CD4-positive, alpha-beta memory T cell (primary cell): ENCODE measurements at places on chromosomes 4 and X.
A peak's percentile ranks its signal among the peaks of the same experiment; 100 is the strongest.

- no peak for DNase-seq
These were observed 646 bp upstream of the FAM3A start for GRCh38 chrX:154516656-154517100.

GRCh38 chr4:89562746-89563145 is 255.1 kb upstream of the GPRIN3 start:
- DNase-seq: no peak

DNA sequence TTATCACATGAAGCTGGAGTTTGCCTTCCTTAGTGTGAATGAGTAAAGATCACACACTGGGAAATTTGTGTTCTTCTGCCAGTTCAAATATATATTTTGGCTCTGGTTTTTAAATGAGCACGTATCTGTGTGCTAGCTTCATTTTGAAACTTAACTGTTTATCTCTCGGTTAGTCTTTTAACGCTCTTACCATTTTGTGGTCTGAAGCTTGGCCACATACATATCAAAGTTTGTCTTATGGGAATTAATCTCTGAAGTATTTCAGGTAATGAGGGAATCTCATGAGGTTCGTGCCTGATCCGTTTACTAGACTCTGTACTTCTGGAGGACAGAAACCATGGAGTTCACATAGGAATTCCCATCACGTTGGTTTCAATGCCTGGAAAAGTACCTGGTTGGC is 13.8 kb downstream of the ATP10D start:
- no peak for DNase-seq

- no peak for DNase-seq
These were observed 10.6 kb upstream of the INTS6L start for GRCh38 chrX:135509885-135510284.

DNA sequence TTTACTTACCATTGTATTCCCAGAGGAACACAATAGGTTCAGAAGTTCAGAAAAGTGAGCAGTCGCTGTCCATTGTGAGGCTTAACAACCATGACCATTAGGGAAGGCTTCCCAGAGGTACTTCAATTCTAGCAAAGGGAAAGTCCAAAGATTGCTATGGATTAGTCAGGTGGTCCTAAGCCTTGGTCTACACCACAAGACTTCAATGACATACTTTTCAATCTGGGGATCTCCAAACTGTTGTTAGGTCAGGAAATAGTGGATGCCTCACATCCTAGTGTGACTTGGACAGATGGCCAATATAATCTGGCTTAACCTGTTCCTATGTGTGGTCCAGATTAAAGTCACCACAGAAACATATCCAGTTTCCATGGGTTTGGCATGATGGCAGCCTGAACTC is 118.0 kb downstream of the SPCS3 start:
- no peak for DNase-seq

GRCh38 chr4:1491328-1492141 is 85.3 kb upstream of the NKX1-1 start:
- DNase-seq: no peak

DNA sequence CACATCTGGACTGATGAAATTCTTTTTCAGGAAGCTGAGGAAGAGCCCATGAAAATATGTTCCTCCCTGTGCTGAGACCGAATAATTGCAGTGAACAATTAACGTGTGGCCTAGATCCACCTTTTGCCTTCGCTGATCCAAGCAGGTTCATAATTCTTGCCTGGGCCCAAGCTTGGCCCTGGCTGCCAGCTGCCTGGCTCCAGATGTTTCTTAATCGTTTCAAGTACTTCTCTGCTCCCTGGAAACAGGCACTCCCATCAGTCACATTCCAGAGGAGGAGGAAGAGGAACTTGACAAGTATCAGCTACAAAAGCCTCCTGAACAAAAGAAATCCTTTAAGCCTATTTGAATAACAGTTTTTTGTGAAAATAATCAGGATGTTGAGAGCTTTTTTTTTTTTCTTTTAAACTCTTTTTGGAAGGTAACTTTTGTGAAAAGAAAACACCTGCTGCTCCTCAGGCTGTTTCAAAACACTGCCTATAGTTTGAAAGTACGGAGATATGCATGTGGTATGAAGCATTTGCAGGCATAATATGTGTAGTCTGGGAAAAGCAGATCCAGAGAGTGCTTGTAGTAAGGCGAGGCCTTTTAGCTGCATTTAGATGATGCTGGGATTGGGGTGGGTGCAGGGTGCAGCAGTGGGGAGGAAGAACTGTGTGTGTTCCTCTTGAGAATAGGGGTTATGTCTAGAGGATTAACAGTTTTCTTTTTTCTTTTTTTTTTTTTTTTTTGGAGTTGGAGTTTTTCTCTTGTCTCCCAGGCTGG is 154.4 kb downstream of the PTTG2 start:
- no peak for DNase-seq

GRCh38 chr4:124035364-124036041 is 638.9 kb downstream of the SPRY1 start:
- no peak for DNase-seq

DNA sequence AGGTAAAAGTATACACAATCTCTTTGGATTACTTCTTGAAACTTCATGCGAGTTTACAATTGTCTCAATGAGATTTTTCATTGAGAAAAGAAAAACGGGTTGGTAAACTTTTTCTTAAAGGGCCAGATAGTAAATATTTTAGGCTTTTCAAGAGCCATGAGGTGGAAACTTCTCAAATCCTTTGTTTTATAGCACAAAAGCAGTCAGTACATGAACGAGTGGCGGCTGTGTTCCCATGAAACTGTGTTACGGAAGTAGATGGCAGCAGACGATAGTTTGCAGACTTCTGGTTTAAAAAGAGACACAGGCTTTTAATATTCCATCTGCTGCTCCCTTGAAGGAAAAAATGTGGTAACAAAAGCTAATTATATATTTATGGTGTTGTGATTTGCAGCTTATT is 332.0 kb downstream of the TENM3 start:
- no peak for DNase-seq

GRCh38 chrX:129777218-129778030 is 2.3 kb upstream of the SASH3 start:
- peak; percentile 82 for DNase-seq

GRCh38 chr4:48138936-48139335 is 4.9 kb upstream of the TXK start:
- DNase-seq: peak; percentile 66

- DNase-seq: no peak
These were observed 23.5 kb downstream of the INTS6L start for GRCh38 chrX:135543924-135544323.

GRCh38 chr4:8200302-8200975 is 1.3 kb downstream of the SH3TC1 start:
- DNase-seq: peak; percentile 67

DNA sequence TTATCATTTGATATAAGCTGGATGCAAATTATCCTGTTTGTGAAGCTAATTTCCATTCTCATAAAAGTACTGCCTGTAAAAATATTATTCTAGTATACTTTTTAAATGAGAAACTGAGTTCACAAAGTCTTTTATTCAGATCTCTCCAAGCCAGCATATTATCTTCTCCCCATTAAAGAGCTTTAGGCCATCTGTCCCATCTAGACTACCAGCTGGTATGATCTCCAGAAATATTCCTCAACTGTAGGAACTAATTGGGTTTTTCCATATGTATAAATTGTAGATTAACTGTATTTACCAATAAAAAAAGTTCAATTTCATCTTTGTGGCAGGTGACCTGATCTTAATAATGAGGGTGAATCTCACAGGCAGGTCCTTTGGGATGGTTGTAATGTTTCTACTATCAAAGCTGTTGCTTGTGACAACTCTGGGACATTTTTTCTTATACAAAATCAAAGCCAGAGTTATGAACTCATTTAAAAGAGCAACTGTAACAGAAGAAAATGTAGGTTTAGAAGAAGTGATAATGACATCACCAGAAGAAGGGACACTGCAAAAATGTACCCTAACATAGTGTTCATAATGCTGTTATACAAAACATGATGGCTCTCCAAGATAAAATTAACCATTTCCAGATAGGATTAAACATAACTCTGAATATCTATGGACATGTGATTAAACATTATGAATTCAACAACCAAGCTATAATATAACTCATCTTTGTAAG is 132.8 kb downstream of the KCNIP4 start:
- no peak for DNase-seq

DNA sequence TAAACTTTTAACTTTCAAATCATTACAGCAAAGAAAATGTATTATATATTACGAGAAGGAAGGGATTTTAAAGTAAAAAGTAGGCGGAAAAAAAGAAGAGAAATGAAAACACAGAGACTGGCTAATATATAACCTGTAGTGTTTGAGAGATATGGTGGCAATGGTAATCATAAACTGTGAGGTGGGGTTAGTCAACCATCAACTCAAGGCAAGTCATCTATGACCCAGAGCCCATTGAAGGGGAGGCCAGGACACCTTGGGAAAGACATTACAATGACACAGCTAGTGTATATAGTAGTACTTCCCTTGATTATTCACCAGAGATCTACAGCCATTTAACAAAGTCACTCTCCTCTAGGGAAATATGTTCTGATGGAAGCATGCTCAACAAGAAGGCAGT is 423.9 kb upstream of the PITX2 start:
- DNase-seq: no peak

DNA sequence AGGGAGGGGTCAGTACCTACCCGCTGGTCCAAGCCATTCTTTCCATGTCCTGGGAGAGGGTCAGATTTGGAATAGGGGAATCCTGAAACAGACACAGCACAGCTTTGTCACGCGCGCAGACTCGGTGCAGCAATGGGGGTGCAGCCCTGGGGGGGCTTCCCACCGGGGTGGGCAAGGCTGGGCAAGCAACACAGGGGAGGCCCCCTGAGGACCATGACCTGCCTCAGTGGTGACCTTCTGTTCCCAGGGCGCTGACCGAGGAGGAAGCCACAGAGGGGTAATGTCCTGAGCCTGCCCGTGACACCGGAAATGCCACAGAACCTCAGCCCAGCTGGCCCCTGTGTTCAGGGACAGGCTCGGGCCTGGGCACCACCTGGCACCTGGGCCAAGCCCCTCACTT is 53.2 kb upstream of the AFAP1 start:
- DNase-seq: no peak

- no peak for DNase-seq
These were observed 15.6 kb upstream of the NAT8L start for GRCh38 chr4:2043396-2044118.

- no peak for DNase-seq
These were observed 115.9 kb upstream of the RBPJ start for GRCh38 chr4:26204911-26205370.

GRCh38 chrX:83508526-83509253 is 600 bp downstream of the POU3F4 start:
- DNase-seq: no peak

DNA sequence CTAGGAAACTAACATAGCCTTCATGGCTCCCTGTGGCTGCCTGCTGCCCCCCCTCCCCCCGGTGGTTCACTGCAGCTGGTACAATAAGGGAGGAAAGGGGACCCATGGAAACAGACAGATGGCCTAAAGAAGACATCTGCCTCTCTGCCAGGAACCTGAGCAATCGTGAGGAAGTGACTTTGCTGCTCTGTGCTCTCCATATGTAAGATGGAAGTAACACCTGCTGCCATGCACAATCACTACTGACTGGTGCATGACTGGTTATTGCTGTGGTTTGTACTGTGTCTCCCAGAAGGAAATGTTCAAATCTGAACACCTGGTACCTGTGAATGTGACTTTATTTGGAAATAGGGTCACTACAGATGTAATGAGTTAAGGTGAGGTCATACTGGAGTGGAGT is 43.6 kb downstream of the CD99L2 start:
- DNase-seq: no peak

- DNase-seq: no peak
These were observed 60.8 kb upstream of the XAGE1B start for GRCh38 chrX:52577464-52578173.

DNA sequence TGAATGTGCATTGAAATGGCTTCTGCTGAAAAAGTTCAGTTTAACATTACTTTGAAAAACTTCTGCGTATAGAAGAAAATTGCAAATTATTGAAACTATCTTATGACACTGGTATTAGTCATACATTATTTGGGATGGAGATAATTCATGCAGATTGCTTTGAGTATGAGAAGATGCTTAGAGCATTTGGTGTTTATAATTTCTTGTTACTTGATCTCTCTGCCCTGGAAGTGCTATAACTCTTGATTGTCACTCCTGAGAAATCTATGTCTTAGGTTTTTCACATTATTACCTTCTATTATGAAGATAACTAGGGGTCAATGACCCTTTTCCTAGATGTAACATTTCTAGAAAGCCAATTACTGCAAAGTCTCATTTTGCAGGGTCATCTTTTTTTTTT is 36.4 kb downstream of the TMEM131L start:
- no peak for DNase-seq

- DNase-seq: no peak
These were observed 772.9 kb upstream of the TENM3 start for GRCh38 chr4:181470306-181470705.

- peak; percentile 42 for DNase-seq
These were observed 9.4 kb downstream of the UVSSA start for GRCh38 chr4:1356181-1356998.

DNA sequence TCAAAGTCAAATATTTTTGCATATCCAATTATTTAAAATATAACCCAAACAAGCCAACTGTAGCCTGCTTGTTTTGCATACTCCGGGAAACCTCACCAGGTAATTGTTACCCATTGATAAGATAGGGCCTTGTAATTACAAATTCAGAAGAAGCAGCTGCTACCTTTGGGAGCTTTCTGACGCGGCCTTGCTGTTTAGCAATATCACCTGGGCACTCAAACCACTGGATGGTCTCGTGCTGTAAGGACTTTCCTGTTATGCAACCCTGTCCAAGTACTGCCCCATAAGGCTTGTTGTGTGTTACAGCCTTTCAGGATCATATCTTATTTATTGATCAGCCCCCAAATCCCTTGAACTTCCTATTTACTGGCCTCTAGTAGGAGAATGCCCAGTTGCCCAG is 52.1 kb downstream of the HS3ST1 start:
- DNase-seq: no peak

DNA sequence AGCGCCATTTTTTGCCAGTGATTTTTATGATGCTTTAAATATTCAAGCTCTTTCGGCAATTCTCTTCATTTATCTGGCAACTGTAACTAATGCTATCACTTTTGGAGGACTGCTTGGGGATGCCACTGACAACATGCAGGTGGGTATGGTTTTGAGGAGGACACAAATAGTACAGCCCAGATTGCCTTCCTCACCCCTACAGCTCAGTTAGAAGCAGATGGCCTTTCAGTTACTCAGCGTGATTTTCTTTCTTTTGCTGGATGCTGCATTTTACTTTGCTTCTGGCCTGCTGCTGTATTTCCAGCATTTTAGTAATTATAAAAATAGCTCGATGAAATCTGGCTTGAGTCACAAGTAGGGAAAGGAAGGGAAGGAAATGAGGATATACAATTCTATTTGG is 114.7 kb downstream of the SLC4A4 start:
- DNase-seq: no peak

- no peak for DNase-seq
These were observed 61.8 kb upstream of the CITED1 start for GRCh38 chrX:72367516-72367915.

DNA sequence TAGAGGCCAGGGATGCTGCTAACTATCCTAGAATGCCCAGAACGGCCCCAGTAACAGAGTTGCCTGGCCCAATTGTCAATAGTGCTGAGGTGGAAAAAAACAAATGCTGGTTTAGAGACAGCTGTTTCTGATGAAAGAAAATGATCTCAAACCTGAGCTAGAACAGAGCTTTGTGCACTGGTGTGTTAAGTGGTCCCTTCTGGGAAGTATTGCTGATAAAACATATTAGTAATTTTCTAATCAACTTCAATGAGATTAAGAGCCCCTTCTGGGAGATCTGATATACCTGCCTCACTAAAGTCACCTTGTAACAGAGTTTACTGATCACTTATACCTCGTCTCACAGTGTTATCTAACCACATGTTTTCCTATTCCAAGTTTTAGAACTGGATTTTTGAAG is 42.1 kb downstream of the SMPX start:
- no peak for DNase-seq

- DNase-seq: no peak
These were observed 223.7 kb downstream of the GPAT3 start for GRCh38 chr4:83759611-83760010.
